Iris pigment epithelial cell (primary cell): ENCODE measurements at places on chromosomes 6 and 20.

DNA sequence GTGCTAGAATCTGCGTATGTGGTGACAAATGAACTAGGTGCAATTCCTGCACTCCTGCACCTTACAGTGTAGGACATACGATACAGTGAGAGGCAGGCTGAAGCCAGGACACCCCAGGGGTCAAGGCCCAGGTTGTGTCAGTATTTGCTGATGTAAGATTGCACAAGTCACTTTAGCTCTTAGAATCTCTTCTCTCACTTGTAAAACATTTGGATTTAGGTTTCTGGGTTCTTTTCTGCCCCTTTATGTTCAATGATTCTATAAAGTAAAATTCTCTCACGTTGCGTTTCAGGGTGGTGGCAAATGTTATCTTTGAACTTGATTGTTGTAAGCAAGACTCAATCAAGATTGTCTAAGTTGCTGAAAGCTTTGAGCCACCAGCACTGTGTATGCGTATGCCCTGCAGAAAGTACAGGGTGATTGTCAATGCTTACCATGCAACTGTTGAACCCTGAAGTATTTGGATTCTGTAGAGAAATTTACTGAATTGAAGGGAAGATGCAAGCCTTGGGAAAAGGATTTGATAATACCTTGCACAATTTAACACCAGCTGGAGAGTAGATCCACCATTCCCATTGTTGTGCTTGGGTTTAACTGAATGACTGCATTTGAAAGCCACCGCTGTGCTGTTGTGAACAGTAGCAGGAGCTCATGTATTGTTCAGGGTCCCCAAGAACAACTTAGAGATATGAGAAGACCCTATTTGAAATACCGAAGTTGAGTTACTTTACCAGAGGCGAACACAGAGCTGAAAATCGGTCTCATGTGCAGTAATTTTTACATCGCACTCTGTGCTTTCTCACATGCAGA is 106.1 kb upstream of the CITED2 start:
- no peak for DNase-seq

- DNase-seq, result no peak
Observed at GRCh38 chr6:74646461-74646860, 559.4 kb downstream of the COL12A1 start.

GRCh38 chr20:59688999-59689398 is 84.7 kb downstream of the PHACTR3 start:
- DNase-seq, result no peak

DNA sequence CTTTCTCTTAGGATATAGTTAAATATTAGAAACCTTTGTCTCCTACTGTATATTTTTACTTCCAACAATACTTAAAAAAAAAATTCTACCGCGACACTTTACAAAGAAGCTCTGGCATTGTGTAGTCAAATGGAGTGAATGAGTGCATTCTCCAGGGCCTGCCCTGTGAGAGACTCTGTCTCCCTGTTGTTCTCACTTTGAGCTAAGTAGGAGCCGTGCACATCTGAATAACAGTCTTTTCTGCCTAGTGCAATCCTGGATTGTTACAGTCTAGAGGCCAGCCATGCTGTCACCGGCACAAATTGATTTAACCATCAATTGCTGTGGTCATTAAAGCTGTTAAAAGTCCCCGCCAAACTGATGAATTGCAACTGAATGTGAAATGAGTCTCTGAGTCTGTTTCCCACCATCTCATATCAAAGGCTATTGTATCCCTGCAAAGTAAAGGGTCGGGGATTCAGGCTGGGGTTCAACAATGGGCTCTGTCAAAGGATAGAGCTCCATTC is 156.0 kb downstream of the RFPL4B start:
- no peak for DNase-seq

- peak; percentile 32 for DNase-seq
Observed at GRCh38 chr6:35046862-35047261, 94.3 kb downstream of the TCP11 start.

- DNase-seq, result no peak
Observed at GRCh38 chr6:14278446-14278845, 160.9 kb downstream of the CD83 start.

DNA sequence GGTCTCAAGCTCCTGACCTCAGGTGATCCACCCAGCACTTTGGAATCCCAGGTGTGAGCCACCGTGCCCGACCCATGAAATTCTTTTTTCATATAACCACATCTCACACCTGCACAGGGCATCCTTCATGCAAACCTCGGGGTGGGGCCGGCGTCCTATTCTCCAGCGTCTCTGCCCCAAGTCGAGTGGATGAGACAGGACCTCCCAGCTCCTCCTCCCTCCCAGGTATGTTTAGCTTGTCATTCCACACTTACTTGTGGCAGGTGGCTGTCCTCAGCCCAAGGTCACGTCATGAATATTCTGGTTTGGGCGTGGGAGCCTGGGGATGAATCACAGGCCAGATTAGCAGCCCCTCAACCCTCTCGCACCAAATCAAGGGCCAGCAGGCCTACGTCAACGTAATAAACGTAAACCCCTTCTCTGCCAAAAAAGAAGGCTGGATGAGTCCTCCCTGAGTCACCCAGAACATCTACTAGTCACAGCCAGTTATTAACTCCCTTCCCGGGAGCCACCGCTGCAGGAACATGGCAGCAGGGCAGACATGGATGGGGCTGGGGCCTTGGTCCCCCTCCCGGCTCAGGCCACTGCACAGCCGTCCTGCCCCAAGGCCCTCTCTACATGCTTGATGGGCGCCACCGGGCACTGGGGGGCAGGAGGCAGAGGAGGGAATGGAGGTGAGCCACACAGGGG is 91.7 kb downstream of the YTHDF1 start:
- DNase-seq, result no peak

- DNase-seq, result no peak
Observed at GRCh38 chr20:33576432-33577125, 85.5 kb upstream of the C20orf144 start.

DNA sequence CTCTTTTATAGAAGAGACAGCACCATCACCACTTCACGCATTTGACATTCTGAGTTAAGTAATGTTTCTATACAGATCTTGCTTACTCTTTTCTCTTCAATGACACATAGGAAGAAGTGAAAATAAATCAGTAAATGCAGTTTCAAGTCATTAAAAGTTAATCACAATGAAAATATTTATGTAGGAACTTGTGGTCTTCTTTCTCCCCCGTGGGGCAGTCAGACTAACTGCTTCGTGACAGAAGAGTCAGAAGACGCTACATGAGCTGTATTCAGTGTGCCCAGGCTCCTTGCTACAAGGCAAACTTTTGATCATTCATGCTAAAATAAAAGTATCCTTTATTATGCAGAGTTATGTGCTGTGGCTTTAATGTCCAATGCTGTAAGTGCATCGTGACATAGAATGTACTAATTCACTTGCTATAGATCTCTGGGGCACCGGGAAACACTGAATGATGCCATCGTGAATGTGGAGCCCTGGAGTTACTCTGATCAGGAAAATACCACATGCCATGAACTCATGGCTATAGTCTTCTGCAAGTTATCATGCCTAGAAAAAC is 117.8 kb upstream of the TRAF3IP2 start:
- DNase-seq, result no peak

DNA sequence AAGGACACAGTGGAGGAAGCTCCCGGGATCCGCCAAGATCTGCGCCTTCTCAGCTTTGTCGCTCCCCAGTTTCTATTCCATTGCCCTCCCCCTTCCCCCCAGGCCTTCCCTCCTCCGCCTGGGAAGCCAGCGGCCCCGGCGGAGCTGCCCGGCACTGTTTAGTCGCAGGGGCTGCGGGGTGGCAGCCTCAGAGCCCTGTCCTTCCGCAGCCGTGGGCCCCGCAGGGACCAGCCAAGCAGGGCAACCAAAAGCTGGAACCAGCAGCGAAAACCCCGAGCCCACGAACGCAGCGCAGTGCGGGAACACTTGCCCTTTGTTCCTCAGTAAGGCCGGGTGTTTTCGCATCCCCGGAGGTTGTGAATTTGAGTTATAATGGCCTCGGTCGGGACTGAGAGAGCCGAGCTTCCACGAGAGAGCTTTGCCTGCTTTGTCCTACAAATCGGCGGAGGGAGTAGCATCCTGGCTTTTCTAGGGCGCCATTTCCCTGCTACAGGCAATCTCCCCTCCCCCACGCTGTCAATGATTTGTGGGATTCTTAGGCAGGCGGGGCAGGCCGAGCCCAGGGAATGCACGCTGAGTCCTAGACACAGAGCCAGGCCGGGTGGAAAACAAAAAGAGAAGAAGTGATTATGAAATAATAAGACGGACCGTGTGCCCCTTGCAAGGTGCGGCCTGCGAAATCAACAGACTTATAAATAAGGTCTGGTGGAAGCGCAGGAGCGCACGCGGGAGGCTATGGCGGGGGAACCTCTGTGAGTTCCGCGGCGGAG is 4.0 kb upstream of the TUBB2B start:
- peak; percentile 83 for DNase-seq

DNA sequence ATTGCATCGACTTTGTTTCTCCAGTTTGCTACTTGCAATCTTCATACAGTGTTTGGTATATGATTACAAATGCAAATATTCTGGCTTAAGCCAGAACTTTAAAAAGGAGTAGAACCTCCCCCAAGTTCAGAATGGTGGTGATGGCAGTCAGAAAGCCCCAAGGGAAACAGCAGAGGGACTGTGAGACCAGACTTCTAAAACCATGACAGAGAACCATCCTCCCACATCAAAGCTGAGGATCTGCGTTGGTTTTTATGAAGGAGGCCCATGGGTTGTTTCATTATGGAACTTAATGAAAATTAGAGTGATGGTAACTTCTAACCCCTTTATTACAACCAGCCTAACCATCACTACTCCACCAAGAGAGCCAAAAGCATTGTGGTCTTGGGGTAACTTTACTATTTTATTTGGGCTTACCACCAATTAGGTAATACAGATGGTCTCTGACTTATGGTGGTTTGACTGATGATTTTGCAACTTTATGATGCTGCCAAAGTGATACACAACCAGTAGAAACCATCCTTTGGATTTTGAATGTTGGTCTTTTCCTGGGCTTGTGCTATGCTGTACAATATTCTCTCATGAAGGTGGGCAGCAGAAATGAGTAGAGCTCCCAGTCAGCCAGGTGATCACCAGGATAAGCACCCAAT is 10.9 kb upstream of the MRS2 start:
- no peak for DNase-seq

- no peak for DNase-seq
Observed at GRCh38 chr20:62993856-62994494, 12.8 kb downstream of the BHLHE23 start.

DNA sequence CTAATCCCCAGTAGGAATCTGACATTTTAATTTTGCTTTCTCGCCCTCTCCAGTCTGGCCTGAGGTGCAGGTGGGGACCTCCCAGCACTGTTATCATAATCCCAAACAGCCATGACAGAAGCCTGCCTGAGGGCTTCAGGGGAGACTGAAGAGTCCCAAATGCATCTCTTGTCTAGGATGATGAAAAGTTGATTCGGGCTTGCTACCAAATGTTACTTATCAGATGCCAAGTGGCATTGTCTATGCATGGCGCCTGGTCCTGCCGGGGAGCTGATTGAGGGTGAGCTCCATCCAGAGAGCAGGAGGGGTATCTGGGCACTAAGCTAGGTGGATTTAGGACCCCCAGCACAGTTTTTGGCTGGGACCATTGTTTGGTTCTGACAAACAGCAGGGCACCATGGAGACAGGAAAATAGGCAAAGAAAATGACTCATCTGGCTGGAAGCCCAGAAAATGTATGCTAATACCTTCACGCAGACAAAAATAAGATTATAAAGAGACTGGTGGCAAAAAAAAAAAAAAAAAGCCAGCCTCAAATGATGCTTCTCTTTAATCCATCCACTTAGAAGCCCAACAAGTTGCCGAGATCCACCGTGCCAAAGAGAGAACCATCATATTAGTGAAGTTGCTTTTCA is 513.7 kb upstream of the SULF2 start:
- peak; percentile 92 for DNase-seq

DNA sequence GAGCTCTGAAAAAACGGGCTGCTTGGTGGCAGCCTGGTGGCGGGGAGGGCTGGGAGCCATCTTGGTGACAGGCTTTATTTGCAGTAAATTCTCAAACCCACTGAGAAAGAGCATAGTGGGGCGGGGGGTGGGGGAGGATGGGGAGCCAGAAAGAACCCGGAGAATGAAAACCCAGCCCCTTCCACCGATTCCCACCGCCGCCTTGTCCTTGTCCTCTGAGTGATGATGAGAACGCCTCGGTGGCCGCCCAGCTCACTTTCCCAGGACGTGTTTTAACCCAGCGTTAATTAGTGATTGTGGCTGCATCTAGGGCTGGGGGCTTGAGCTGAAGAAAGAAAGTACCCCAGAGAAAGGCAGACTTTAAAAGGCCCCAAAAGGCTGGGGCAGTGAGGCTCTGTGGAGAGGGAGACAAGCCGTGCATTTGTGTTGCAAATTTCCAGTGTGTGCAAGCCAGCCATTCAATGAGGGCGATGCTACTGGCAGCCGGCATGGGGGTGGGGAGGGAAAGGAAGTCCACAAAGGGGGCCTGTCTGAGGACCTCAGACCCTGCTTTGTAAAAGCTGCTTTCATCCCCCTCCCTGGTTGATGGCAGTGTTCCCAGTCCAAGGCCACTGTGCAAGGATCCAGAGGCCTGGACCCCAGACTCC is 6.2 kb upstream of the GHRH start:
- DNase-seq, result no peak

DNA sequence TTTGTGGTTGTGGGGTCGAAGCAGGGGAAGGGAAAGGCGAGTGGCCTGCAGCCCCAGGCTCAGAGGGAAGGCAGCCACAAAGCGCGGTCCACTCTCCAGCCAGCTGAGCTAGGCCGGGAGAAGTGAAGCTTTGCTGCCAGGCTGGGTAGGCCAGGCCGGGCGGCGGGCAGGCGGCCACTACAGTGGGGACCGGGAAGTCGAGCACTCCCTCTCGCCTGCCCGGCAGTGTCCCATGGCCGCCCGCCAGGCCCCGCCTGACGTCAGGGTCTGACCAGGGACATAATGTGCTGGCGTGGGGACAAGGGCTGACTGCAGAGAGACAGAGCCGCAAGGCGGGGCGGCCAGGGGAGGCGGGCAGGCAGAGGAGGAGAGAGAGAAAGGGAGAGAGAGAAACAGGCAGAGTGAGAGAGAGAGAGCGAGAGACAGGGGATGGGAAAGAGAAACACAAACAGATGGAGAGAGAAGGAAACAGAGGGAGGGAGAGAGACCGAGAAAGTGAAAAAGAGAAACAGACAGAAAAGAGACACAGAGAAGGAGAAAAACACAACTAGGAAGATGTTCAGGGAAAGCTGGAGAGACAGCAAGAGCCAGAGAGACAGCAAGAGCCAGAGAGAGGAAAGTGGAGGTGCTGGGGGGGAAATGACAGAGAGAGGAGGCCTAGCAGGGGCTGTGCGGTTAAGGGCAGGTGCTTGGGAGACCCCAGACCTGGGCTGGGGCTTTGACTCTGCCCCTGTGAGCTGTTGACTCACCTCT is 94.5 kb upstream of the PTPN1 start:
- DNase-seq, result peak; percentile 88

DNA sequence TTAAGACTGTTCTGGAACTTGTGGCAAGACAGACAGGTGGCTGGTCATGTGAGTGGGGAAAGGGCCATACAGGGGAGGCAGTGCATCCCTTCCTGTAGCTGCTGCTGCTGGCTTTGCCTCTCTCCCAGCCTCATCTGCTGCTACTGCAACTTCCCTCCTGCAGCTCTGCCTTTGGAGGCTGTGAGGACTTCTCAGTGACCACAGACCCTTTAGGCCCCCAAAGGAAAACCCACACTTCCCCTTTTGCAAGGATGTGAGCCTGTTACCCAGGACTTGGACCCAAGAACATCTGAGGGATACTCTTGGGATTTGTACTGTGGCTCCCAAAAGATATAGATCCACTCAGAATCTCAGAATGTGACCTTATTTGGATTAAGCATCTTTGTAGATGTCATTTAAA is 91.0 kb downstream of the TMEM170B start:
- no peak for DNase-seq
